Neural crest cell (in vitro differentiated cells): ENCODE measurements at places on chromosomes 12 and 14.
A peak's percentile ranks its signal among the peaks of the same experiment; 100 is the strongest.

- DNase-seq: no peak
These were observed 15.3 kb downstream of the TAOK3 start for GRCh38 chr12:118357257-118358007.

GRCh38 chr12:113961921-113962710 lies 4.0 kb downstream of the RBM19 start:
- DNase-seq: no peak

GRCh38 chr12:44240186-44240585 lies 404.3 kb downstream of the TMEM117 start:
- no peak for DNase-seq

GRCh38 chr12:121866331-121866730 lies 7.7 kb upstream of the HPD start:
- no peak for DNase-seq

DNA sequence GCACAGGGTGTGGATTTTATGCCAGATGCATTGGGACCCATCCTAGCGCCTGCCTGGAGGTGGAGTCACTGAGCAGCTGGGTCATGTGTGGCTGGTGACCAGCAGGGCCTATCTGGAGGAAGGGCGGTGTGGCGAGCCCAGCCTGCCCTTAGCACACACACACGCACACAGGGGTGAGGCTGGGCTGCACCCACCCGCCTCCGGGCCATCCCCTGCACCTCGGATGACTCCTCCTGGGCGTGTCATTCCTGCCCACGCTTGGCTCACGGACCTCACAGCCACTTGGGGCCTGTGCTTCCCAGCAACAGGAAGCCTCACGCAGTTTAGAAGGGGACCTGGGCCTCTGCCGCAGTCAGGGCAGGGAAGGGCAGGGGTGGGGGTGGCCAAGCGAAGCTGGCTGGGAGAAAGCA lies 36.2 kb upstream of the FZD10 start:
- no peak for DNase-seq

DNA sequence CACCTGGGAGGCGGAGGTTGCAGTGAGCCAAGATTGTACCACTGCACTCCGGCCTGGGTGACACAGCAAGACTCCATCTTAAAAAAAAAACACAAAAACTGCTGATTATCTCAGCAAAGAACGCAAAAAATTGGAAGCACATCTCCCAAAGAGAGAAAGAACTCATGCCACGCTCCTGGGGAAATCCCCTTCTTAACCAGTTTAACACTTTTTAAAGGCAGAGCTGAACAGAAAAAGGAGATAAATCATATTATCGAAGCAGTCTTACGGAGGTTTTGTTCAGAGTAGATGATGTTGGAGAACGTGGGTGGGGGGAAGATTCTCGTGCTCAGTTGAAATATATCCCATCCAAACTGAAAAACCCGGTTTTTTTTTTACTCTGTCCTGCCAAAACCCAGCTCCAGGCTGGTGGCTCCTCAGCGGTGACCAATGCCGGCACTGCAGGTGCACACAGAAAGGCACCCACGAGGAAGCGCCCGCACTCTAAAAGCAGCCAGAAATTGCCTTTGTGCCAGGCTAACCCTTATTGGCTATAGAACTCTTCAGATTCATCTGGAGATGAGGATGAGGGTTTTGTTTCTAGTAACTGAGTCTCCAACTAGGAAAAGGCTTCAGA lies 100.2 kb upstream of the PARP11 start:
- no peak for DNase-seq

GRCh38 chr12:108604208-108604941 lies 6.5 kb upstream of the TMEM119 start:
- no peak for DNase-seq

- no peak for DNase-seq
These were observed 6.9 kb downstream of the RTRAF start for GRCh38 chr14:51996148-51996746.

DNA sequence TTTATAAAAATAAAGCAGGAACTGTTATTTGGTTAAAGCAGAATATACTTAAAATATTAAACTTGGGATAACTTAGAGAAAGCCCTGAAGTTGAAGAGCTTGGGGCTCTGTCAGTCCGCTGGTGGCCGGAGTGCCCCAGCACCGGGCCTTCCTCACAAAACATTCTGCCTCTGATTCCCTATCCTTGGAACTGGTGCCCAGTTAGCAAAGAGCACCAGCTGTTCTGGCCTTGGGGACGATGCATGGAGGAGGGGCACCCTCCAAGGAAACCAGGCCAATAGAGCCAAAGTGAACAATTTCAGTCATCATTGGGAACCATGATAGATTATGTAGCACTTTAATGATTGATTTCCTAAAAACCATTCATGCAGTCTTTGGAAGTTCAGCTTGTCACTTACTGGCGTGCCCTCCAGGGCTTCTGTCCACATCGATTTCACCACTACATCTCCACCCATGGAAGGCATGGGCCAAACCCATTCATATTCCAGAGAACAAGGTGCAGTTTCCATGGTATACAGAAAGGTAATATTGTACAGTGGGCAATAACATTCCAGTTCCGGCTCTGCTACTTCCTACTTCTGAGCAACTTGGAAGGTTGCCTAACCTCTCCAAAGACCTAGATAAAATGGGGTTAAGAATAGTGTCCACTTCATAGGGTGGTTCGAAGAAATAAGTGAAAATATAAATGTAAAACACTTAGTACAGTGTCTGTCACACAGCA lies 145.9 kb downstream of the ETV6 start:
- no peak for DNase-seq

GRCh38 chr14:98959410-98959809 lies 312.6 kb downstream of the BCL11B start:
- no peak for DNase-seq

DNA sequence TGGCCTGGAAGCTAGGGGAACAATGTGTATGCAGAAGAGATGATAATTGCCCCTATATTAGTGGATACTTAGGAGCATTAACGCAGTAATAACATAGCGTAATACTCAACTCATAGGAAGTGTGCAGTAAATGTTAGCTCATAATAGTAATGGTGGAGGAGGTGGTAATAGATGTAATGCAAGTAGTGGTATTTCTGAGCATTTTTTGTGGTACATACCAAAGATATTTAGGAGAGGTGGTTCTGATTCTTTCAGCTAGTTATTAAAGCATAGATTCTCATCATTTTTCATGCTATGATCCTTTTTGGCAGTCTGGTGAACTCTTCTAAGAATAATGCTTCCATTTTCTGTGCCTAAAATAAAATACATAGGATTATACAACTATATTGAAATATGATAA lies 233.1 kb downstream of the PTPRO start:
- no peak for DNase-seq

DNA sequence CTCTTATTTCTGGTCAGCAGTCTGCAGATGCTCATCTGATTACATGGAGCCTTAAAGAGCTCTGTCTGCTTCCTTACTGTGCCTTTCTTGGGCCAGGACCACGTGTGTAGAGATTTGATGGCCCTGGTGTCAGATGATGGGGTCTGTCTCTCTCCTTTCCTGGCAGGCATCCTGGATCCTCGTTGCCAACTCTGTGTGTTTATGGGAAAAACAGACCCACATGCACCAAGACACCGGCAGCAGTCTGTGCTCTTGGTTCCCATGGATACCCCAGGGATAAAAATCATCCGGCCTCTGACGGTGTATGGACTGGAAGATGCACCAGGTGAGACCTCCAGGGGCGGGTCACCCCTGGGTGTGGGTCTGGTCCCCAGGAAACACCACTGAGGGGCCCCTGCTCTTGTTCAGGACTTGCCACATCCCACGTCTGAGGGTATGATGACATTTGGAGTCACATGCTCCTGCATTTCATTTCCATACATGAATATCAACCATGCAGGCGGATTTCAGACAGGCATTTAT lies 18.5 kb upstream of the ALDH2 start:
- no peak for DNase-seq

DNA sequence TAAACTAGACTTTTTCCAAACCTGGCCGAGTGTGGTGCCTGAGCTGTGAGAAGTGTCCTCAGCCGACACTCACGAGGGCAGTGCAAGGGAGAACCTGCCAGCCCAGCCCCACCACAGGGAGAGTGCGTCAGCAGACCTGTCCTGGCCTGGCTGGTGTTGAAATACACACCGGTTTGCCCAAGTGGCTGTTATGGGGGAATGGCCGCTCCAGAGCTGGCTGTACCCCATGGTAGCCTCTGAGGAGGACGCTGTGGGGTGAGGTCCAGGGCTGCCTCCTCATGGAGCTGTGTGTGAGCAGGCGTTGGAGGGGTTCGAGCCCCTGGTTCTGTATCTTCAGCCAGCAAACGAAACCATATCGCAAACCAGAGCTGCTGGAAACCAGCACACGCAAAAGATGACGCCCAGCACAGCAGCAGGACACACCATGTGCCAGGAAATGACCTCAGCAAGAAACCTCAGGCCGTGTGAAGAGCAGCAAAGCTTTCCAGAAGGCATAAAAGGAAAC lies 9.4 kb downstream of the ANKRD9 start:
- DNase-seq: no peak

DNA sequence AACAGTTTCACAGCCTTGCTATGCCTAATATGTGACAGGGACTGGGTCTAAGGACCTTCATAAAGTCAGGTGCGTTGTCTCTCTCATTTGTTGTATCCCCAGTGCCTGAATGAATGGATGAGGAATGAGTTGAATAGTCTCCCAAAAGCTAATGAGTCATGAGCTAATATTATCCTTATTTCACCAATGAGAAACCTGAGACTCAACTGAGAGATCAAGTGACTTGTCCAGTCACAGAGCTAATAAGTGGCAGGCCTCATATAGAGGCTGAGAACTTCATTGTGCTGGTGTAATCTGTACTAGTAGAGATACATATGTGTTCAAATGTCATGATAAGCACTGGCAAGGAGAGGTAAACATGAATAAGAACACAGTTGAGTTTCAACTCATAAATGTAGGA lies 612.4 kb downstream of the NRXN3 start:
- no peak for DNase-seq

GRCh38 chr12:56221232-56221756 lies 428 bp downstream of the RNF41 start:
- peak; percentile 14 for DNase-seq

GRCh38 chr12:122726080-122726558 lies 4.5 kb downstream of the HCAR1 start:
- DNase-seq: no peak

- no peak for DNase-seq
These were observed 82.0 kb downstream of the VWF start for GRCh38 chr12:6042446-6042845.

DNA sequence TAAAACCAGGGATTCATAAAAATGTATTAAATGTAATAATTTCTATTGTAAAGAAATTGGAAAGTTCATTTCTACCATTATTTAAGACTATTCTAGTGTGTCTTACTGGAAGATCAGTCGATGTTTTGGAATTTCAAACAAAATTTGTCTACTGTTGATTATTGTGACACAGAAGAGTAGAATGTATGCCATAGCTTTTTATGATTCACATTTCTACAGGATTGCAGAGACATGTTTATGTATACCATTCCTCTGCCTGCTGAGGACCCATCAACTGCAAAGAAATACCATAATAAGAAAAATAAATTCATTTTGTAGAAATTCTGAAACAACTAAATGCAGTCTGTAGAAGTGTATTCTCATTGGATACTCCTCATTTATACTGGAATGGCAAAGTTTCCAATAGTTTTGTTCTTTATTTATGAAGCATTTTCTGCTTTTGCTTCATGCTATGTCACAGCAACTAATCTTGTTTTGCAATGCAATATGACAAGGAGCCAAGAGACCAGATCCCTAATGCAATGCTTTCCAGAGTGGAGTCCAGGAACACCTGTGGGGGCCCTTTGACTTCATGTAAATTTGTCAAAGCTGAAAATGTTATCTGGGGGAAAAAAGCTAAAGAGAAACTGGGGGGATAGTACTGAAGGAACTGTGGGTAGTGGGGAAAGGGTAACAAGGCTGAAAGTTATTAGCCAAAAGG lies 172.9 kb upstream of the LRIG3 start:
- DNase-seq: no peak

GRCh38 chr12:86249851-86250250 lies 6.3 kb downstream of the MGAT4C start:
- no peak for DNase-seq

- DNase-seq: peak; percentile 2
These were observed 162.7 kb upstream of the PWP1 start for GRCh38 chr12:107522692-107523477.

- no peak for DNase-seq
These were observed 12.1 kb upstream of the LTA4H start for GRCh38 chr12:96047229-96048211.

DNA sequence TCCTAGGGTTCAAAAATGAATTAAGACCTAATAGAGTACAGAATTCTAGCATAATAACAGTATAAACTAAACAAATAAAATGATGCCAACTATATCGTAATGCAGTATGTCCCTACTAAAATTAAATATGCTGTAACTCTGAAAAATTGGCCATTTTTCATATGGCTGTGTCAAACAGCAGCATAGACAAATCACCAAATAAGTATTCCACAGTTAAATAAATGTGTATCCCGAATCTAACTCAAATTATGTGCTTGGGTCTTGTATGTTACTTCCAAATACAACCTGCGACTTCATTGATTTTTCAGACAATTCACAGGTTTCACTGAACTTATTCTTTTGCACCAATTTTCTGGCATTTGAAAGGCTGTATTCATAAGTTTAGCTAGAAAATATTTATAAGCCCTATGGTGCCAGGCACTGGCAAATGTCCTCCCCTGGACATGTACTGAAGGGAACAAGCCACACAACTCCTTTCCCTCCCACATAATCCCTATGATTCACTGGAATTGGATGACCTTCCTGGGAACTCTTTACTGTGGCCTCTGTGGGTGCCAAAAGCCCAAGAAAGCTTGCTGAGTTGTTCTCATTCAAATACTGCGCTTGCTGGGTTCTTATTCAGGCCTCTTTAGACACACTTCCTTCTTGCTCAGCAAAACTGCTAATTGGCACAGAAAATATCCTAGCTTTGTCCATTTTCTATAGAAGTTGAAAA lies 108.8 kb downstream of the KITLG start:
- DNase-seq: no peak

DNA sequence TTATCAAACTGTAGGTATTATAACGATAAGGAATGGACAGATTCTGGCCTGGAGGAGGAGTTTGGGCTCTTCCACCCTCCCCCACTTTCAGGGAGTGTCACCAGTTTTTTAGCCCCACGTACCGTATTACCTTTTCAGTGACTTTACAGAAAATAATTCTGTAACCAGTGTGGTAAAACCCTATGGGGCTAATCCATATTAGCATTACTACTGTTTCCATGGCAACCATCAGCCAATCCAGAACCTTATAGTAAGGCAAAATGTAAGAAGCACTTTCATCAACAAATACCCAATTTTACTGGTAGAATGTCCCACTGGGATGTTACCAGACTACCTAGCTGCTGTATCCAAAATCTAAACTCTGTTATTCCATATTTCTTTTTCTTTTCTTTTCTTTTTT lies 50.7 kb downstream of the BICDL1 start:
- DNase-seq: no peak

GRCh38 chr12:6326316-6327228 lies 15.3 kb downstream of the TNFRSF1A start:
- DNase-seq: no peak

DNA sequence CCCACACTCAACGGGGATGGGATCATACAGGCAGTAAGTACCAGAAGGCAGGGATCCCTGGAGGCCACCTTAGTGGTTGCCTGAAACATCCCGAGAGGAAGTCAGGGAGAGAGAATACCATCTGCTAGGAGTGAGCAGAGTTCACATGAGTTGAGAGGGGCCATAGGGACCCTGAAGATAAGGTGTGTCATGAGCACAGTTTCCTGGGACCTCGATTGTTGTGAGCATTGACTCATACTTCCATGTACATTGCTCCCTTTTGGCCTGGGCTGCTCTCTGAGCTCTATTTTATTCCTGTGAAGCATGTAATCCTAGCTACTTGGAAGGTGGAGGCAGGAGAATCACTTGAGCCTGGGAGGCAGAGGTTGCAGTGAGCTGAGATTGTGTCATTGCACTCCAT lies 120.5 kb downstream of the TBC1D30 start:
- no peak for DNase-seq

- DNase-seq: no peak
These were observed 39.5 kb upstream of the TOMM20L start for GRCh38 chr14:58356268-58356667.
